ENCODE measurements at places on chromosomes 6 and 20.
A peak's percentile ranks its signal among the peaks of the same experiment; 100 is the strongest.

- DNase-seq, result no peak
Measured at GRCh38 chr20:50690650-50691572, at the start of gene RIPOR3. TSS of gene RIPOR3 (minus strand) at chr20:50691542. CDS start at chr20:50691128, 414 bp downstream.

GRCh38 chr6:72283571-72283970, 338.3 kb upstream of the KCNQ5 start:
- DNase-seq, result peak; percentile 30

- DNase-seq, result no peak
Measured at GRCh38 chr20:10665791-10666190, 8.0 kb downstream of the JAG1 start.

GRCh38 chr6:32622545-32623401, 14.4 kb upstream of the HLA-DQA1 start:
- peak; percentile 49 for DNase-seq

DNA sequence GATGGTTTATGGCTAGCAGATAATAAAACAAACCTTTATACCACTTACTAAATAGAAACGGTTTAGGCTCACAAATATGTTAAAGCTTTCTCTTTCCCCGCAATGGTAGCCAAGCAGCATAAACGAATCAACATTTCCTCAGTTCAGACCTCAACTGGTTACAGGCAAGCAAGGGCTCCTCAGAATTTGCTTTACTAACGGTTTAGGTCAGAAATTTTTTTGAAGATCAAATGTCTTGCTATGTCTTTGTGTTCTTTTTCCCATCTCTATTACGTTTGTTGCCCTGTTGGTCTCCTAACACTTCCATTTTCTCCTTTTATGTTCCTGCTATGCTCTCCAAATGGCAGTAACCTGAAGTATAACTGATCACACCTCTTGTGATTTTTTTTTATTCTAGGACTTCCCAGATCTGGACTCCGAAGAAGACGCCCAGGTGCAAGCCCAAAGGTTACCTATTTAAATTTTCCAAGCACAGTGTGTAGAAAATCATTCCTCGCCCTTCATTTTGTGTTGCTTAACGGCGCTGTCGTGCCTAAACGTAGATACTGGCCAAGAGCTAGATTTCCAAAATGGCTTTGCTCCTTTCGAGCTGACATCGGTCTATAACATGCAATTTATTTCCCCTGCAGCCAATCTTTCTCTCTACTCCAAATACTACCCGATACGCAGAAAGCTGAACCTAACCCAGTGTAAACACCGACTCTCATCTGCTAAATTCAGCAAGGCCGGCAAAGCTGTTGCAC, 717 bp upstream of the ASF1A start:
- peak; percentile 57 for DNase-seq

DNA sequence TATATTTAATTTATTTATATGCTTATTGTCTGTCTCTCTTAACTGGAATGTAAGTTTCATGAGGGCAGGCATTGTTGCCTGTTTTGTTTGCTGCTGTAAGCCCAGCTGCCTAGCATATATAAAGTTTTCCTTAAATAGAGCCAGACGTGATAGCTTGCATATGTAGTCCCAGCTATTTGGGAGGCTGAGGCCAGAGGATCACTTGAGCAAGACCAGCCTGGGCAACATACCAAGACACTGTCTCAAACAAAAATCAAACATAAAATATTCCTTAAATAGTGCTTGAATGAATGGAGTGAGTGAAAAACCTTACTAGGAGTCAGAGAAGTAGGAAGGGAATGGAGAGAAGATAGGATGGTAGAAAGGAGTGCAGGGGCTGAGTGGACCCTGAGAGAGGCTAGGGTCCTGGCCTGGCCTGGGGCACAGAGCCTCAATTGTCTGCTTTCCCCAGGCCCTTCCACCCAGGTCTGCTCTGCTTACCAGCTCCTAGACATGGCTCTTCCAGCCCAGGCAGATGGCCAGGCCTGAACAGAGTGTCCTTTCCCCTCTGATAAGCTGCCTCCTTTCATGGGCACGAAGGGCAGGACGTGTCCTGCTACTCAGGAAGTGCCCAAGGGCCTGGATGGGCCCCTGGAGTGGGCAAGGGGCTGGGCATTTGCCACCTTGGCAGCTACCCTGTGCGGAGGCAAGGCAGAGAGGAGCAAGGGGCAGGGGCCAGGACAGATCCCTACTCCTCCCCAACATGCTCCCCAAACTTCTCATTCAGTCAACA, 17.7 kb upstream of the BAK1 start:
- DNase-seq, result no peak

GRCh38 chr20:19893356-19893755, 123.8 kb upstream of the NAA20 start:
- no peak for DNase-seq

DNA sequence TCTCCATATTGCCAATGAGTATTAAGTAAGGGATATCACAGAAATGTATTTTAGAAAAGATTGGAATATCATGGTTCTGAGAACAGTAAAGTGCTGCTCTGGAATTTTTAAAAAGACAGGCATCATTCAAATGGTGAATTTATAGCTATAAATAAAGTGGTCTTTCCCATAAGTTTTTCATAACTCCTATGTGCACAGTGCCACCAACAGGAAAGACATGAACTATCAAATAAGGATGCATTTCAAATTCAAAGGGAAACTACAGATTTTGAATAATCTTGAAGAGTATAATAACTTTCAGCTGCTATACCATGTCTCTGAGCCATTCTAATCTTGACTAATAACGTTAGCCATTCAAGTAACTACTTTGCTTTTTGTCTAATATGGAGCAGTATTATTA, 456.8 kb upstream of the GJE1 start:
- peak; percentile 56 for DNase-seq

- peak; percentile 73 for DNase-seq
Measured at GRCh38 chr6:151400473-151400872, 9.1 kb upstream of the ZBTB2 start.

- peak; percentile 36 for DNase-seq
Measured at GRCh38 chr20:13141546-13141945, 79.5 kb upstream of the ISM1 start.

- no peak for DNase-seq
Measured at GRCh38 chr6:40160826-40161225, 226.6 kb upstream of the MOCS1 start.

- no peak for DNase-seq
Measured at GRCh38 chr20:17882065-17882833, 86.3 kb downstream of the SNX5 start.

DNA sequence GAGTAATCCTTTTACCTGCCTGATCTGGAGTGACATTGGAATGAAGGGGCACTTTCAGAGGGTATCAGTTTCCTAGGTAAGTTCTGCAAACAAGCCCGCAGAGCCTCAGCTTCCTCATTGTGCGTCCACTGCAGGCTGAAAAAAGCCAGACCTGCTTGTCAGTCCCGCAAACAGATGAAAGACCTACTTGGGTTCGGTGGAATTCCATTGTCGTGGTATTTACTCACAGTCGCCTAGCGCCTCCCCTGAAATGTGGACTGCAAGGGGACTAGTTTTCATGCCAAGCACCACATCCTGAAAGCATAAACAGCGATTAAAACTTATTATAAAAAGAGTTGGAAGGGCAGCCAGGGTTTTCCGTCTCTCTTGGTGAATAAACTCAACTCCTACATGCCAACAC, 121.5 kb downstream of the PAX1 start:
- no peak for DNase-seq

GRCh38 chr6:122050242-122050755, 349.2 kb upstream of the HSF2 start:
- DNase-seq, result no peak

- DNase-seq, result no peak
Measured at GRCh38 chr6:71091167-71091566, 134.3 kb upstream of the B3GAT2 start.

- DNase-seq, result no peak
Measured at GRCh38 chr6:69935079-69935478, 68.7 kb downstream of the COL19A1 start.

- peak; percentile 9 for DNase-seq
Measured at GRCh38 chr6:32666420-32667300, at the start of gene HLA-DQB1. TSS of gene HLA-DQB1 (minus strand) at chr6:32666657. CDS start at chr6:32666607, 50 bp downstream.

DNA sequence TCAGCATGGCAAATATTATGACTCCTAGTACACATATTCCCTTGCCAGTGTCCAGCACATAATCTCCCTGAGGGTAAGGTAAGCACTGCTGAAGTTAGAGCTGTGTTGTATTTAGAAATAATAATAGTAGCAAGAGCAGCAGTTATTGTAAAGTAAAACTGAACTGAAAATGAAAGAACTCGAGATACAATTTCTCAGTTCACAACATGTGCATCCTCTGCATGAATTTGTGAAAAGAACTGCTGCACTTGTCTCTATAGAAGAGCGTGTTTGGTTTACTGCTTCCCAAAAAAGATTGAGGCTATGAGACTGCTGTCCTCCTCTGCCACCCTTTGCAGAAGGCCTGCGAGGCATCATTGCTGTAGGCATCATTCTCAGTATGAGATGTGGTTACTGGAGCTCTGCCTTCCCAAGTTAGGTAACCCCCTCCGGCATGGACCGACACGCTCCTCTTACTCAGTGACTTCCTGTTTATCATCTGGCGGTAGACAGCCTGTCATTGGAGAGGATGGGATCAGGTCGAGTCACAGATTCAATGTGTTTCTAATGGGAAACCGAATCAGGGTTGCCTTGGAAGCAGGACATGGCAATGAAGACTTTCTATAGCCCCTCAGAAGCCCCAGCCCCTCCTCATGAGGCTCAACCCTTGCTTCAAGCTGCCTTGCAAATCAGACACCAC, 48.1 kb downstream of the SLC24A3 start:
- DNase-seq, result peak; percentile 47

DNA sequence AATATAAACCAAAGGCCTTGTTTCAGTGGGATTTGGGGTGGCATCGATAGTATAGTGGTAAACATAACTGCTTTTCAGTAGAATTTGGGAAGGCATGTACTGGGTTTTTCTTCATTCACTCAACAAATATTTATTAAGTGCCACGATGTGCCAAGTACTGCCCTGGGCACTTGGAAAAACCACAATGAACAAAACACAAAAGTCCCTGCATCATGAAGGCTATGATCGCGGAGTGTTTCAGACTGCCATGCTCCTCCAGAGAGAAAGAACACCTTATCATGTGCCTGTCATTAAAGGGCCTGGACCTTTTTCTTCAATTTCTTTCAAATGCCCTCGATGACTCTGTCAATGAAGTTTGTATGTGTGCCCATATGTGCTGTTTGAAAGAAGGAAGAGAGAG, 59.2 kb upstream of the CEP85L start:
- no peak for DNase-seq

- no peak for DNase-seq
Measured at GRCh38 chr20:39745380-39745779, 783.2 kb downstream of the DHX35 start.

DNA sequence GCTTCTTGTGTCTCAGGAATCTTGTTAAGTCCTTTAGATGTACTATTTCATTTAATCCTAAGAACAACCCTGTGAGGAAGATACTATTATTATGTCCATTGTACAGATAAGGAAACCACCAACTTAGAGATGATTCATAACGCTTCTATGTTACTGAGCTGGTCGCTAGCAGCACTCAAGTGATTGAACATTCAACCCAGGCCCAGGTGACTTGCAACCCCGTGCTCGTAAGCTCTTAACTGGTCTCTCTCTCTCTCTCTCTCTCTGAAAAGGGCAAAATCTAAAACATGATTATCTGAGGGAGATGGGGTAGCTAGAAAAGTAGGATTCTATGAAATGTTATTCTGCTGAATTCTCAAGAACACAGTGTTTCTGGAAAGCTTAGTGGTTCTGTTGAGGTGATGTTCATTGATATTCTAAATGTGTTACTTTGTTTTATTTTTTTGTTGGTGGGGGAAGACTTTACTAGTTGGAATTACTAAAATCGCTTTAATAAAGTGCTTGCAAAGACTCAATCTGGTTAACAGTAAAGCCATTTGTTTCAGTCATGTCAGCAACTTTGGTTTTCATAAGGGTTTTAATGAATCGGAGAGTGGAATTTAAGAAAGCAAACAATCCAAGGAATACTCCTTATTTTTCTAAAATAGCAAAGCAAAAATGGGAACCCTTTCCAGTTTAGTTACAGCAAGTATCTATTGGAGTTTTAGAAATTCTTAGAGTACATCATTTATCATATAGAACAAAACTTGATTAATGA, 265.0 kb upstream of the TAB2 start:
- DNase-seq, result no peak

GRCh38 chr6:105137388-105137787, 42.4 kb downstream of the POPDC3 start:
- DNase-seq, result peak; percentile 18

GRCh38 chr6:16028966-16029365, 99.9 kb upstream of the MYLIP start:
- DNase-seq, result no peak

GRCh38 chr20:32999603-33000250, 4.5 kb downstream of the SUN5 start:
- DNase-seq, result no peak

- peak; percentile 44 for DNase-seq
Measured at GRCh38 chr6:163837691-163838431, 423.3 kb downstream of the QKI start.
